ENCODE measurements at places on chromosomes 7 and 10.
A peak's percentile ranks its signal among the peaks of the same experiment; 100 is the strongest.

DNA sequence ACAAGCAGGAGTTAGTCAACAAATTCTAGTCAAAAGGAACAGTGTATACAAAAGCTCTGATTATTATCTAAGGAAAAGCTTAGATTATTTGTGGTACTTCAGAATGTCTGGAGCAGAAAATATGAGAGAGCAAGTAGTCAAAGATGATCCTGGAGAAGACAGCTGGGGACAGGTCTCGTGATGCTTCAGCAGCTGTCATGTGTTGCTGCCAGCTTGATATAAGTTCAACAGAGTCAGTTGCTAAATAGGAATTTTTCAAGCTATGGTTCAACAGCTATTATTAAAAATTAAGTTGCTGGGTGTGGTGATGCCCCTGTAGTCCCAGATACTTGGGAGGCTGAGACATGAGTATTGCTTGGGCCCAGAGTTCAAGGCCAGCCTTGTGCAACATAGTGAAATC, 240.0 kb upstream of the RHOBTB1 start:
- no peak for DNase-seq

GRCh38 chr7:76514926-76515771, 4.8 kb downstream of the UPK3B start:
- no peak for DNase-seq

- no peak for DNase-seq
Observed at GRCh38 chr7:41700044-41700471, 2.8 kb downstream of the INHBA start.

GRCh38 chr10:34006471-34006870, 672.0 kb upstream of the NRP1 start:
- DNase-seq: no peak

DNA sequence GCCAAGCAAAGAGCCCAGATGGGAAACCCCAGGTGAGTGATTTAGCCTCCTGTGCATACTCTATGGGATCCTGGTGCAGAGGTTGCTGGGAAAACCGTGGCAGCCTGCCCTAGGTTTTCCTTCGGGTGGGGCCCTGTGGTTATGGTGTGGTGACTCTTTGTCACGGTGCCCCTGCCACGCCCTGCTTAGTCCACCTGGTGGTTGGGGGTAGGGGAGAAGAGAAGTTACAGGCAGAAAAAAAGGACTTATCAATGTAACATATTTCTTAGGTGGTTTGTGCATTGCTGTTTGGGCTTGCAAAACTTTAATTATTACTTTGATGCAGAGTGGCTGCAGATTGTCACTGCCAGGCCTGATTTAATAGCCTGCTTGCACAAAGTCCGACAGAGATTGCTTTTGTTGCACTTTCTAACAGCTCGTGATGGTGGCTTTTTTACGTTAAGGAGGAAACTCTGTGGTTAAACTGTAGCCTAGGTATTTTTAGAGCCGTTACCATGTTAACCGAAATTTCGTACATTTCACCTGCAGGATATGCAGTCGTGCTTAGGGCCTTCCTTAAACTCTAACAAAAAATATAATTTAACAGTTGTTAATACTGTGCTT, 197.4 kb downstream of the RNLS start:
- no peak for DNase-seq

- no peak for DNase-seq
Observed at GRCh38 chr7:102272075-102272916, 14.4 kb upstream of the SH2B2 start.

DNA sequence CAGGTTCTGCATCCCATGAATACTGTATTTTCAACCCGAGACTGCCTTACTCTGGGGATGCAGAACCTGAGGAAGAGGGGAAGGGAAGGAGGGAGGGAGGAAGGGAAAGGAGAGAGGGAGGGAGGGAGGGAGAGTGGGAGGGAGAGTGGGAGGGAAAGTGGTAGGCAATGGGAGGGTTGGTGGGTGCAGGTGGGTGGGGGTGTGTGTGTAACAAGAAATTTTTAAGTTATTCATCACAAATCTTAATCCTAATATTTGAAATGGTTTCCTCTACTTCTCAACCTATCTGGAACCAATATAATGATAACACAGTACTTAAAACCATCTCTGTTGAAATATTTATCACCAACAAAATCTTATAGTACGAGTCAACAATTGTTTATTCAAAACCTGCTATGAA, 68.0 kb downstream of the PDSS1 start:
- DNase-seq: no peak

DNA sequence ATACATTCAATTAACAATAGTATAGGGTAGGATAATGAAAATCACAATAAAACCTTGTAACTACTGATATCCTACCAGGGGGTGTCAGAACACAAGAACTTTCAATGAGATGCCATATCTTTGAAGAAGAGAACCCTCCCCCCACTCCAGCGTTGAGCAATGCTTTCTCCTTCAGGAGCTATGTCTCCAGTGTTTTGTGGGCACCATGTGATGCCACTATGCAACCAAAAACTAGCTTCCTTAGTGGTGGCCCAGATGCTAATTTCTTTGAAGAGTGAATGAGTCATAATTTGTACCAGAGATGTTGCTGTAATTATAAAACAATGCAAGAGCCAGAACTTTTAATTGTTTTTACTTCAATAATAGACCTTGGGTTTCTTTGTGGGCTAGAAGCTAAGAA, 76.0 kb upstream of the ADO start:
- DNase-seq: no peak

GRCh38 chr7:15853832-15854470, 167.5 kb upstream of the MEOX2 start:
- DNase-seq: no peak

DNA sequence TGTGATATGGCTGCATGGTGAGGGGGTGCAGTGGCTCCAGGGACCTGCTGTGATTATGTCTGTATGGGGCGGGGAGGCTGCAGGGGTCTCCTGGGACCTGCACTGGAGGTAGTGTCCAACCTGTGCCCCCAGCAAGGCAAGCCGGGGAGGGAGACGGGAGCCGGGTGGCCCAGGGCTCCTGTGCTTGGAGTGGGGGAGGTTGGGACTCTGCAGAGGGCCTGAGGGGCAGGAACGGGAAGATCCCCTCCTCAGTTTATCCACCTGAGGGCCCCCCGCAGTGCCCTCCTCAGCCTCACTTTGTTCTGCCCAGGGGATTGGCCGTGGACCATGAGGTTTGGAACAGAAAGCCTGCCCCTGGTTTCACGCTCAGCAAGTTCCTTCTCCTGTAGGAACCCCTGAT, 22.8 kb upstream of the PWWP2B start:
- DNase-seq: no peak

DNA sequence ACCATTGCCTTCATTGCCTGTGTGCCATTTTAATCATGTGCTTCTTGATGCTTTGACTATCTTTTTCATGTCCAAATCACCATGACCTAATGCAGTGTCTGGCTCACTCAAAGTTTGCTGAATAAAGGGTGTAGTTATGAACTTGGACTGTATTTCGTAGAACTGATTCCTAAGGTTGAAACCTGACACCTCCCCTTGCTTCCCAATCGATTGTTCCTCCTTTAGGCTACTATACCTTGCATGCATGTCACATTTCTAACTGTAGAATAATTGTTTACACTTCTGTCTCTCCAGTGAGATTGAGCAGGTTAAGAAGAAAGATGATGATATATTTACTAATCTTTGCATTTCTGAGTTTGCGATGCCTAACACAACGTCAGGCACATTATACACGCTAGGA, 41.0 kb upstream of the CDK1 start:
- no peak for DNase-seq

GRCh38 chr7:143287339-143287934, 714 bp upstream of the CASP2 start:
- no peak for DNase-seq

DNA sequence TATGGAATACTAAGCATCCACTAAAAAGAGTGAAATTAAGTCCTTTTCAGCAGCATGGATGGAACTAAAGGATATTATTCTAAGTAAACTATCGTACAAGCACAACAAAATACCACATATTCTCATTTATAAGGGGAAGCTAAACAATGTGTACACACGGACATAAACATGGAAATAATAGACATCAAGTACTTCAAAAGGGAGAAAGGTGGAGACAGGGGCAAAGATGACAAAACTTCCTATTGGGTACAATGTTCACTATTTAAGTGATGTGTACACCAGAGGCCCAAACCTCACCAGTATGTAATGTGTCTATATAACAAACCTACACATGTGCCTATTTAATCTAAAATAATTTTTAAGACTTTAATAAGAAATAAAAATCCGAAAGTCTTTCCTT, 2.2 kb upstream of the AKR1C4 start:
- DNase-seq: no peak

GRCh38 chr10:44938956-44939355, 20.6 kb upstream of the RASSF4 start:
- no peak for DNase-seq

DNA sequence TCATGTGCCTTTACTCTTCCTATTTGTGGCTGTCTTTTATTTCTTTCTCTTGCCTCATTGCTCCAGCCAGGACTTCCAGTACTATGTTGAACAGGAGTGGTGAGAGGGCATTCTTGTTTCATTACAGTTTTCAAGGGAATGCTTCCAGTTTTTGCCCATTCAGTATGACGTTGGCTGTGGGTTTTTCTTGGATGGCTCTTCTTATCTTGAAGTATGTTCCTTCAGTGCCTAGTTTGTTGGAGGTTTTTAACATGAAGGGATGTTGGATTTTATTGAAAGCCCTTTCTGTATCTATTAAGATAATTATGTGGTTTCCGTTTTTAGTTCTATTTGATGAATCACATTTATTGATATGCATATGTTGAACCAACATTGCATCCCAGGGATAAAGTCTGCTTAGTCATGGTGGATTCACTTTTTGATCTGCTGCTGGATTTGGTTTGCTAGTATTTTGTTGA, 96.8 kb downstream of the GLCCI1 start:
- DNase-seq: peak; percentile 55

DNA sequence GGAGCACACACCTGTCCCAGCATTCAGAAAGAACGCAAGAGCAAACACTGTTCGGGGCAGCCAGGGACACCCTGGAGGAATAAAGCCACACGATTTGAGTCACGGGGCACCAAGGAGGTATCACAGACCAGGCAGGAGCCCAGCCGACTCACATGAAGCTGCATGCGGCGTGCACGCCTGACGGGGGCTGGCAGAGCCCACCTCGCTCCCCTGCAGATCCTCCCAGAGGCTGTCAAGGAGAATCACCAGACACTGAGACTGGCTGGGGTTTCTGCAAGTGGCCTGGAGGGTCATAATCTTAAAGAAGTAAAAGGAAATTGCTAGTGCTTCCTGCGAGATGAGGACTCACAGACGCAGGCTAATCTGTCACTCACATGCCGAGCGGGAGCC, 61.6 kb downstream of the TCERG1L start:
- DNase-seq: no peak

DNA sequence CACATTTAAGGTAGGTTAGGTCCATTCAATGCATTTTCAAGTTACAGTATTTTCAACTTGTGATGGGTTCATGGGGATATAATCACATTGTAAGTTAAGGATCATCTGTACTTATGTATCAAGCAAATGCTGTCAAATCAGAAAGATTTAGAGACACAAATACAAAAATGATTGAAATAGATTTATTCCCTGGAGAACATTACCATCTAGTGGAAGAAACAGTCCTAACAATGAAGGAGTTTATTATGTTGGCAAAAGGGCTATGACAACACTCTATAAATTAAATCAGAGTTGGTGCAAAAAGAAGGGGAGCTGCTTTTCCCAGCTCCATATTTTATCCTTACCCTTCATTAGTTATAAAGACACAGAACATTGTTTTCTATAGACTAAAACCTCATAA, 69.0 kb downstream of the PRSS58 start:
- DNase-seq: no peak

DNA sequence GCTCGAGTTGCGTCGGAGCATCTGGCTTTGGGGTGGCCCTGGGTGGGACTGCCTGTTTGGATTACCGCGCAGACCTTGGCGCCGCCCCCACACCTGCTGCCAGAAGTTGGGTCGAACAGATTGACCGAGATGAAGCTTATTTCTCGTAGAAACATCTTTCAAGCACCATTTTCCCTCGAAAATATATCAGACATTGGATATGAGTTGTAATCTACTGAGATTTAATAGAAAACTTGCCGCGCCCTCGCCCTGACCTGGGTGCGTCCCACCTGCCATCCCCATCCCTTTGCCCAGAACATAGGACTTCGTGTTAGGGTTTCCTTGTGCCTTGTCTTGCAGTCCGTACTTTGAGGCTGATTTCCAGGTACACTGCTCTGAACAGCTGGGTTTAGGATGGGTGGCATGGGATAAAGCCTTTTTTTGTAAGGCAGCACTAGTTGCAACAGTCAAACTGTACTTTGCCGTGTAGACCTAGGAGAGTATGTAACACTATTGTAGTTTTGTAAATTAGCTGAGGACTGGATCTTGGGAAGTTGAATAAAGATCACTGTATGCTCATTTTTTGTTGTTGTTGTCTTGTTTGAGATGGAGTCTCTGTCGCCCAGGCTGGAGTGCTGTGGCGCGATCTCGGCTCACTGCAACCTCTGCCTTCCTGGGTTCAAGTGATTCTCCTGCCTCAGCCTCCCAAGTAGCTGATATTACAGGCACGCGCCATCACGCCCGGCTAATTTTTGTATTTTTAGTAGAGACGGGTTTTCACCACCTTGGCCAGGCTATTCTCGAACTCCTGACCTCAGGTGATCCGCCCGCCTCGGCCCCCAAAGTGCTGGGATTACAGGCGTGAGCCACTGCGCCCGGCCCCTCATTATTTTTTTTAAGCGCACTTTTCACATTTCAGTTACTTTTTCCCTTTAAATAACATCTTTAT, 978 bp downstream of the OGDH start:
- DNase-seq: no peak

DNA sequence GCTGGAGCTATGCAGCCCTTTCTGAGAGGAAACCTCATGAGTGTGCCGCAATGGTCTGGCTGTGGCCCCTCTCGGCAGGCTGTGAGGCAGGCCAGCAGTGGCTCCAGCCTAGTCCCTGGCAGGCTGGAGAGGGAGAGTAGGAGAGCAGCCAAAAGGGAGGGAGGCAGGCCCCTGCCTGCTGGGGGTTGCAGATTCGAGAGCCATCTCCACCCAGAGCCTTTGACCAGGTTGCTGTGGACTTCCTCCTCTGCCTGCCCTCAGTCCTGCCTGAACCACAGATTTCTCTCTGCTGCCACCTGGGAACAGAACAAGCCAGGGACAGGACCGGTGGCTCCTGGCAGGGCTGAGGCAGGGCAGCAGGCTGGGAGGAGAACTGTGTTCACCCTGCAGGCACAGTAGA, 13.9 kb downstream of the PAX2 start:
- DNase-seq: no peak
